Tibial nerve (tissue), 4 donors: ENCODE measurements at places on chromosomes 5 and 9.

DNA sequence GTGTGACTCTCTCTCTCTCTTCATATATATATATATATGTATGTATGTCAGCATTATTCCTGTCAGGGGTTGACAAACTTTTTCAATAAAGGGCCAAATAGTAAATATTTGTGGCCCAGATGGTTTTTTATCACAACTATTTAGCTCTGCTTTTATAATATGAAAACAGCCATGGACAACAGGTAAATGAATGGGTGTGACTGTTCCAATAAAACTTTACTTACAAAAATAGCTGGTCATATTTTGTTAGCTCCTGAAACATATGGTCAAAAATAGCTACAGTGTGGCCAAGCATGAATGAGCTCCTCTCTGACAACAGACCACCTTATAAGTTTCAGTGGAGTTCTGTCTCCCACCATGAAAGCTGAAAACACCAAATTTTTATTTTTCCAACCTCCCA is 21.6 kb downstream of the RAPGEF6 start:
- H3K36me3 ChIP-seq = no peaks in the 10 kb centered on the region
- no peaks in the 10 kb centered on the region for H3K27me3 ChIP-seq
- H3K4me3 ChIP-seq = no peak overlapping the region
- H3K4me1 ChIP-seq = peaks cover 2% of the 10 kb centered on the region

GRCh38 chr9:10876333-10876732 is 263.5 kb upstream of the PTPRD start:
- no peaks in the 10 kb centered on the region for H3K27me3 ChIP-seq
- H3K36me3 ChIP-seq = no peaks in the 10 kb centered on the region
- H3K4me3 ChIP-seq = no peak overlapping the region
- DNase-seq = no peak

GRCh38 chr9:130885484-130886375 is 10.9 kb downstream of the QRFP start:
- H3K4me1 ChIP-seq = no peaks in the 10 kb centered on the region
- DNase-seq = no peak

DNA sequence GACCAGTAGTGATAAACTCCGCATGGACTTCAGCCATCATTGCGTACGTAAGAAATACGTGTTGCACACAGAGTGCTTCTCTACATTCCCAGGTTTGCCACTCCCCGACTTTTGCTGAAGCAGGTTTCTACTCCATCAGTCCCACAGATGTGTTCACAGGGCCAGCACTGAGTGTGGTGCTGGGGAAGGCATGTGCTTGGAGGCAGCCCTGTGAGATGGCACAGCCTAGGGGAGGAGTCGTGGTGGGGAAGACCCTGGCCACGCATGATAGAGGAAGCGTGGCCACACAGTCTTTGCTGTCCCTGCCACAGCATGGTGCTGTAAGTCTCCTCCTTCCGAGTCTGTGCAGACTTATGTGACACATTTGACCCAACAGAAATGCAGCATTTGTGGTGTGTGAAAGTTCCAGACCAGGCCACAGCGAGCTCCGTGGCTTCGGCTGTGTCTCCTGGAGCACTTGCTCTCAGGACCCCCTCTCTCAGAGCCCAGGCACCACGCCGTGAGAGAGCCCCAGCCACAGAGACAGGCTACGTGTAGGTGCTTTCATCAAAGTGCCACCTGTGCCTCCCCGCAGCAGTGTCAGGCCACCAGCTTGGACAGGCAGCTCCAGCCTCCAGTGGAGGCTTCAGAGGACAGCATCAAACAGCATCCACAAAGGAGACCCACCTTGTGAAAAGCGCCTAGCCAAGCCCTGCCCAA is 197.8 kb downstream of the AUH start:
- no peak overlapping the region for H3K4me3 ChIP-seq
- peaks cover 18% of the 10 kb centered on the region for H3K36me3 ChIP-seq
- H3K27ac ChIP-seq = no peak overlapping the region
- no peaks in the 10 kb centered on the region for H3K27me3 ChIP-seq

GRCh38 chr9:133881671-133882381 is 110.3 kb downstream of the VAV2 start:
- H3K27me3 ChIP-seq = no peaks in the 10 kb centered on the region
- DNase-seq = no peak
- H3K4me3 ChIP-seq = no peak overlapping the region
- no peaks in the 10 kb centered on the region for H3K36me3 ChIP-seq
- H3K4me1 ChIP-seq = no peaks in the 10 kb centered on the region

DNA sequence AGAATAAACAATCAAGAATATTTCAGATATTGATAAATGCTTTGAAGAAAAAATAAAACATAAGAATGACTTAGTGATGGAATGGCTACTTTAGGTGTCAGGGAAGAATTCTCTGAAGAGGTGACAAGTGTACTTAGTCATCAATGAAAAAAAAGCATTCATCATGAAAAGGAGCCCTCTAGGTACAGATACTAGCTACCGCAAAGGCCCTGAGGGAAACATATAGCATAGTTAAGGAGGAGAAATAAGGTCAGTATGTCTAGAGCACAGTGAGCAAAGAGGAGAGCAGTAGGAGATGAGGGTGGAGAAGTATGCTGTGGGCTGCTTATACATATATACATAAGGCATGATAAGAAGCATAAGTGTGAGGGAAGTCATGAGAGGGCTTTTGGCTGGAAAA is 41.8 kb downstream of the CSF2 start:
- DNase-seq = no peak
- H3K36me3 ChIP-seq = no peaks in the 10 kb centered on the region
- no peak overlapping the region for H3K4me3 ChIP-seq

DNA sequence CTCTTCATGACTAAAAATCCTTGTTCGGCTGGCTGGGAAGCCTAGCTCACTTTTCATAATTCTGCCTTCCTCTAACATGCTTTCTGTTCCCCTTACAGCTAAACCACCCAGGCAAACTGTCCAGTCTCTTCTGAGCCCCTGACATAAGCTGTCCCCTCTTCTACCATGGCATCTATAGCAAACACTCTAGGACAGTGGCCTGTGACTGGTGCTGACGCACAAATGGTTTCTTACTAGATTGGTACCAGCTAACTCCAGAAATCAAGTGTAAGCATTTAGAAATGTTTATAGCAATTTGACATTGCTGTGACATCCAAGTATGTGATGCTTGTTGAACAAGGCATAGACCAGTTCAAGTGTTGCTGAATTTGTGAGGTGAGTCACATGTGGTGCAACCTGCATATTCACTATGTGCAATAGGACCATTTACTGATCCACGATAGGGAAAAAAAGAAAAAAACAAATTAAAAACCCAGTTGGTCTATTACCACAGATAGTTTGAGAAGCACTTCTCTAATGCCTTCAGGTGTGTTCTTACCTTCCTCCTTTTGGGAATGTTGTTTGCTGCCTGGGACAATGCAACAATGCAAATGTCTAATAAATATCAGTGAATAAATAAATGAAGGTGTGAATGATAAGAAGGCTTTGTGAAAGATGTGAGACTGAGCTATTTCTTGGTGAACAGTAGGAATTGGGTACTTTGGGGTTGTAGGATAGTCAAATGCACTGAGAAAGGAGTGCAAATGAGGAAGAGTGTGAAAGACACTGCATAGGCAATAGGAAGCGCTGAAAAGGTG is 22.4 kb downstream of the ELOVL7 start:
- H3K36me3 ChIP-seq = no peaks in the 10 kb centered on the region
- DNase-seq = no peak
- H3K27ac ChIP-seq = no peak overlapping the region
- no peaks in the 10 kb centered on the region for H3K4me1 ChIP-seq
- no peak overlapping the region for H3K4me3 ChIP-seq

DNA sequence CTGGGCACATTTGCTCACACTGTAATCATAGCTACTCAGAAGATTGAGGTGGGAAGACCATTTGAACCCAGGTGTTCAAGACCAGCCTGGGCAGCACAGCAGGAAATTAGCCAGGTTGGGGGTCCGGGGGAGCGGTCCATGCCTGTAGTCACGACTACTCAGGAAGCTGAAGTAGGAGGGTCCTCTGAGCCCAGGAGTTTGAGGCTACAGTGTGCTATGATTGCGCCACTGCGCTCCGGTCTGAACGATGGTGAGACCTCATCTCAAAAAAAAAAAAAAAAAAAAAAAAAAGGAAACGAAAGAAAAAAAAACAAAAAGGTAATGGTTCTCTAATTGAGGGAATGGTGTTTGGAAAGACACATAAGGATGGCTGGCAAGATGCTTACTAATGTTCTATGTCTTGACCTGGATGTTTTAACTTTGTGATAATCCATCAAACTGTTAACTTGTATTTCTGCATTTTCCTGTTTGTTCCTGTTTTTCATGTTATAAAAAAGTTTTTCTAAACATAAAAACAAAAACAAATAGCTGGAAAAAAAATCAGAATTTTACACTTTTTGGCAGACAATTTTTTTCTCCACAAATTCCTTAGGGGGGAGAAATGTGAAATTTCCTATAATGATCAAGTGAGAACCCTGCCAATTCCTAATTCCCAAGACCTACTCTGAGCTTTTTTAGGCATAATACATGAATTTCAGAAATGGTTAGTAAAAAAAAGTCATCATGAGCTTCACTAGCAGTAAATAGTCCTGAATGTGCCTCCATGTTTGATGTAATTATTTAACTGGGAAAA is 96.9 kb downstream of the DENND1A start:
- H3K36me3 ChIP-seq = peaks cover 16% of the 10 kb centered on the region
- H3K4me3 ChIP-seq = no peak overlapping the region
- no peaks in the 10 kb centered on the region for H3K27me3 ChIP-seq
- no peaks in the 10 kb centered on the region for H3K4me1 ChIP-seq
- H3K27ac ChIP-seq = no peak overlapping the region
- DNase-seq = no peak
